ENCODE measurements at places on chromosomes 1 and 21. TPM values are rescaled to one million over a fixed set of nuclear protein-coding genes. Genes with fewer than 3 reads are reported as not detected.
A peak's percentile ranks its signal among the peaks of the same experiment; 100 is the strongest.

- DNase-seq: no peak
Observed at GRCh38 chr1:94335447-94335846, 82.7 kb upstream of the ABCD3 start.

DNA sequence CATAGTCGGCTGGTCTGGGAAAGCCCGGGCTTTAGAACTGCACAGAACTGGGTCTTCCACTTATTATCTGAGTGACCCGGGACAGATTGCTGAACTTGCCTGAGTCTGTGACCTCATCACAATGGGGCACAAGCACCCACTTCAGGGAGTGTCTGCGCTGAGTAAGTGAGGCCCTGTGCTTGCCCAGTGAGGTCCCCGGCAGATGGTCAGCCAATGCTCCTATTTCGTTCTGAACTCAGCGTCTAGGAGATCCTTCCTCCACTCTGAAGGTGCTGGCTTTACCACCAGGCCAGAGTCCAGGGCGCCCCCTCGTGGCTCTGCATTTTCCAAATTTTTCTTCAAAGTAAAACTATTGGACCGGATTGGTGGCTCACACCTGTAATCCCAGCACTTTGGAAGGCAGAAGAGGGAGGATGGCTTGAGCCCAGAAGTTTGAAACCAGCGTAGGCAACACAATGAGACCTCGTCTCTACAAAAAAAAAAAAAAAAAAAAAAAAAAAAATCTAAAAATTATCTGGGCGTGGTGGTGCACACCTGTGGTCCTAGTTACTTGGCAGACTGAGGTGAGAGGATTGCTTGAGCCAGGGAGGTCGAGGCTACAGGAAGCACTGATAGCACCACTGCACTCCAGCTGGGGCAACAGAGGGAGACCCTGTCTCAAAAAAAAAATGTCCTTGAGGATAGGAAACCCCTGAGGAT lies 61.7 kb downstream of the FCRL5 start:
- DNase-seq: peak; percentile 65

DNA sequence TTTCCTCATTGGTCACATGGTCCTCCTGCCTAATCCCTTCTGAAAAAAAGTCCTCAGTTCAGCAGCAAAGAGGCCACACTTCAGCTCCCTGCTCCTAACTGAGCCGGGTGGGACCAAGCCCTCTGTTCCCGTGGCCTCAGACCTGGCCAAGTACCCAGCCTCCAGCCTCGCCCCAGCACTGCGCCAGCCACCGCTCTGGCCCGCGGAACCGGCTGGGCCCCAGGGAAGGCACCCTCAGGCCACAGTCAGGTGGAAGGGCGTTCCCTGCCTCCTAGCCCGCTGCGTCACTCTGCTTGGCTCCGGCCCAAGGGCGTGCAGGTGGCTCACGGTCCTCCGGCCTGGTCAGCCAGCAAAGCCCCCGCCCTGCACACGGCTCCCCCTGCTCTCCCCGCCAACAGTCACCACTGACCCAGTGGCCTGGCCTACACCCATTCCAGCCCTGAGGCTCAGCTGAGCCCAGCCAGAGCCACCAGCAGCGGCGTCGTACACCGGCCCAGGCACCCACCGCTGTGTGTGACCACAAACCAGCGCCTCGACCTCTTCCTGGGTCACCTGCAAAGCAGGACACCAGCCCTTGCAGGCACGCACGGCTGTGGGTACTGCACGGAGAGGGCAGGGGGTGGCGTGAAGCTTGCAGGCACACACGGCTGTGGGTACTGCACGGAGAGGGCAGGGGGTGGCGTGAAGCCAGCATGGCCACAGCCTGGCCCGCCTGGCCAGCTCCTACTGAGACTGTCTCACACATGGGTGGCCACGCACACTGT lies 19.4 kb downstream of the NADK start:
- DNase-seq: peak; percentile 68

DNA sequence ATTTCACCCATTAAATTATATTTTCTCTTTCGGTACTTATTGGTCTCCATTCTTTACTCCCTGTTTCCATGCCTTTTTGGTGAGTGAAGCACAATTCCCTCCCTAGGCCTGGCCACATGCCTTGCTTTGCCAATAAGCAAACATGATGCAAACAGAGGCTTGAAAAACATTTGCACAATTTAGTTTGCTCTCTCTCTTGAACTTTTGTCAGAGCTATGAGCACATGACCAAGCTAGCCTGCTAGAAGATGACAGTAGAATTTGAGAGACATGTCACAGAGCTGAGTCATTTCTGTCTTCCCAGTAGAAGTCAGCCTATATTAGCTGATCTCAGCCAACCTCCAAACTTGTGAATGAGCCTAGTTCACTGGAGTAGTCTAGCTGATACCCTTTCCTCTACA lies 24.6 kb downstream of the ANGPTL3 start:
- peak; percentile 31 for DNase-seq

- DNase-seq: no peak
Observed at GRCh38 chr1:14037101-14037847, 337.3 kb downstream of the PRDM2 start.

DNA sequence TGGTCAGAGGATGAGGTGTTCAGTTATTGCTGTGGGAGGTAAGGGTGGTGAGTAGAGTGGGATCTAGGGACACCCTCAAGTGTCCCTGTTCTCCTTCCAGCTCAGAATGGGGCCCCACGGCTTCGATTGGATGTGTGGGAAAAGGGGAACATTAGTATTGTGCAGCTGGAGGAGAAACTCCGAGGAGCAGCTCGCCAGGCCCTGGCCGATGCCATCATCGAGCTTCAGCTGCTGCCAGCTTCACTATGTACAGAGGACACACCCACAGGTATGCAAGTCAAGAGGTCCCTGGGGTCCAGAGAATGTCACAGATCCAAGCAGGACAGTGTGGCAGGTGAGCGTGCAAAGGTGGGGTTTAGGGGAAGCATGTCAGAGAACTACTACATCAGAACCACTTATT lies 13.9 kb downstream of the HYI start:
- DNase-seq: no peak

GRCh38 chr1:240189386-240189989 lies 97.8 kb downstream of the FMN2 start:
- no peak for DNase-seq

- no peak for DNase-seq
Observed at GRCh38 chr1:182428043-182428442, 21.9 kb upstream of the RGSL1 start.

DNA sequence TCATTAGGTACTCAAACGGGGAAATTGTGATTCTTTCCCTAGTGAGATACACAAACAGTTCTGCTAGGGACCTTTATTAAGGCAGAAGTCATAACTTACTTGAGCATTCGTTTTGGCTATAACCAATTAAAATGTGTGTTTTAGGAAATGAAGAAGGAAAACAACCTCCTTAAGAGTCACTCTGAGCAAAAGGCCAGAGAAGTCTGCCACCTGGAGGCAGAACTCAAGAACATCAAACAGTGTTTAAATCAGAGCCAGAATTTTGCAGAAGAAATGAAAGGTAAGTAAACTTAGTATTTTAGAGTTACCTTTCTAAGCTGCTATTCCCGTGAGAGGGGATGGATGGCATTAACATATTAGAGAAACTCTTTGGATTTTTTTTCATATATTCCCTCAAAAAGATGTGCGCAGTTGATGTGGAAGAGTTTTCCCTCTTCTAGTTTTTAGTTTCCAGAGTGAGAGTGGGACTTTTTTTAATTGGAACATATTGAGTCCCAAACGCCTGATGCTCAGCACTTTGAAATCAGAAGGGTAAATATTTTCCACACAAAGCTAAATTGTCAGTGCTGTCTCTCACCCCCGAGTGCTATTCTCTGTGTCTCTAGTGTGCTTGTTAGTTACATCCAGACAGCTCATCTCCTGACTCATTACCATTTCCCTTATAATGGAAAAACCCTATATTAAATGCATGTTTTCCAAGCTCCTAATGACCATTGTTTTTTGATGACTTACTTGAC lies 34.9 kb downstream of the CENPF start:
- no peak for DNase-seq

DNA sequence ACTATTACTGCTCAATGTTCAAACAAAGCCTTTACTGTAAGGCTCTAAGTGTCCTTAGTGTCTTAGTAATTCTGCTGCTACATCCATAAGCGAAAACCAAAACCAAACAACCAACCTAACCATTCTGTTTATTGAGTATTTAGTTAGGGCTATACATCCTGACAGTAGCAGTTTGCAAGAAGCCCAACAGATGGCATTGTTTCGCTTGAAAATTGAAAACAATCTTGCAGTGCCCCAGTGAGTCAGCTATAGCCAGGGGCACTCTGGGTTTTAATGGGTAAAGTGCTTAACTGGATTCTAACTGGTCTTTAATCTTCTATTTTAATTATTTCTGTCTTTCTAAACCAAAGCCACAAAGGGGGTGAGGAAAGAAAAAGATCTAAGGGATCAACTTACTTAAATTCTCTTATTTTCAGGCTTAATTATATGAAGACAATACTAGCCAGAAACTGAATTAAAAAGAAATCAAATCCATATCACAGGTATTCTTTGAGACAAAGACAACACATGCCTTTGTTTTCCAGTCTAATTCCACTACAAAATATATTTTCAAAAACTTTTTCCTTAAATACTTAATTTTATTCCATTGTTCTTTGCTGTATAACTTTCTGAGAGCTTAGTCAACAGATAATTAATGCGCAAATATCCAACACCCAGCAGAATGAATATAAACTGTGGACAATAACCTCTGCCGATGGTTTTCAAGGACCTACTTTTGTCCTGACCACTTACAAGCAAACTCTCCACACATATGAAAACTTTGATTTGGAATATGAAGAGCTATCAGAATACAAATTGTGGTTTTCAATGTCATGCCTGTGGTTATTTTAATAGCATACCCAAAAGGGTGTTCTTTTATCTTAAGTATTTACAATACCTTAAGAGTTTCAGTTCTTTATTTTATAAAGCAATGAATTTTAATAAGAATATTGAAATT lies 15.2 kb downstream of the POGZ start:
- no peak for DNase-seq

DNA sequence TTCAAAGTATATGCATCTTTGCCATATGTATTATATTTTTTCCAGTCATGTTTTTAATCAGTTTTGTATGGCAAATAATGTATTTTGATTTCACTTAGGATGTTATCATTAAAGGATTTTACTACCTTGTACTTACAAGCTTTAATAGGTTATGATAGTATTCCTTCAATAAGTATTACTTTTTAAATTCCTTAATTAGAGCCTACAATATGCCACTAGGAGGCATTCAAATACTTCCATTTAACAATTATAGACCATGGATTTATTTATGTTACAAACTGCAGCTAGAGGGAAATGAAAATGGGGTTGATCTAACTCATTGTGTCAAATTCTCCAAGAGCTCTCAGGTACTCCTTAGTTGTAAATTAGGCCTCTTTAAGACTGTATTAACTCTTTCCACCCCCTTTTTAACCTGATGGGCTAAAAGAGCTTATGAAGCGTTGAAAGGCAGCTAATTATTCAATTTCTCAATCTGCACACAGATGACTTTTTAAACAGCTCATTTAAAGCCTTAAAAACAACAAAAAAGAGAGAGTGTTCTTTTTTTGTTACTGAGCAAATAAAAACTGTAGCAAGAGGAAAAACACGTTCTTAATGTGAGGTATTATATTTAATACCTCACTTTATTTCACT lies 156.2 kb downstream of the DENND1B start:
- DNase-seq: no peak

DNA sequence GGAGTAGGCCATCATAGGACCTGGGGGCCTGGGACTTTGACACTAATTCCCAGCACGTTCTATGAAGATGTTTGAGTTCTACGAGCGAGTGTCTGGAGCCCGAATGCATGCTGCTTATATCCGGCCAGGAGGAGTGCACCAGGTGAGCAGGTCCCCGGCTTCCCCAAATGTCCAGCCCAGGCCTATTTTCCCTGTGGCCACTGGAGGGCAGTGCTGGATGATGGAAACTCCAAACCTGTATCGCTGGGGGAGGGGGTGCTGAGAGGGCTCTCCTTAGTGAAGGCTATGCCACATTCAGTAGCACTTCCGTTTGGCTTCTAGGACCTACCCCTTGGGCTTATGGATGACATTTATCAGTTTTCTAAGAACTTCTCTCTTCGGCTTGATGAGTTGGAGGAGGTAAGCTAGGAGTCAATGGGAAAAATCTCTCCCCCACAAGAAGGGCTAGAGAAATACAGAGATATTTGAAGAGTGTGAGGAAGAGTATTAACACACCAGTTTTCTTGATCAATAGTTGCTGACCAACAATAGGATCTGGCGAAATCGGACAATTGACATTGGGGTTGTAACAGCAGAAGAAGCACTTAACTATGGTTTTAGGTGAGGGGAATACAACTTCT lies 5.2 kb upstream of the FCER1G start:
- DNase-seq: peak; percentile 82

- DNase-seq: no peak
Observed at GRCh38 chr1:29415156-29415830, 179.0 kb downstream of the PTPRU start.

DNA sequence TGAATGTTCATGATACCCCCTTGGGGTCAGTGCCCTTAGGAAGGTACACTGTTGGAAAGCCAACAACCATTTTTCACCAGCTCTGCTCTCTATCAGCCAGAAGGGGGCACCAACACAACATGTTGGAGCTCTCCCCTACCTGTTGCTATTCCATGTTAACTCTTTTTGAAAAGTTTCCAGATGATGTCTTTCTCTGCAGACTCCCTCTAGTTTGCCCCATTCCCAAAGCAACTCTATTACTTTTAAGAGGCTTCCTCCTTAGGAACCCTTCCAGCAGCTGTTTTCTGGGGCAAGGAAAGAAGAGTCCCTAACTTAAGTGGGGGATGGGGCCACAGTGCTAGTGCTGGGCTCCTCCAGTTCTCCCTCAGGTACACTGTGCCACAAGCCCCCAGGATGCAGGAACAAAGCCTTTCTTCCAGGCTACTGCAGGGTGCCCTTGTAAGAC lies 22.9 kb upstream of the NDC1 start:
- no peak for DNase-seq

GRCh38 chr1:10615332-10615731 lies 140.6 kb downstream of the PEX14 start:
- no peak for DNase-seq

Gene RIIAD1
- 8.3 TPM for total RNA-seq

Gene ZSCAN20
- 4.4 TPM for total RNA-seq

Gene KRTAP25-1
- total RNA-seq: not detected

Gene IVL
- total RNA-seq: not detected

Gene SLC35F3
- not detected for total RNA-seq

Gene PSMB2
- 37.0 TPM for total RNA-seq
